ENCODE measurements at places on chromosomes 12 and 14.

DNA sequence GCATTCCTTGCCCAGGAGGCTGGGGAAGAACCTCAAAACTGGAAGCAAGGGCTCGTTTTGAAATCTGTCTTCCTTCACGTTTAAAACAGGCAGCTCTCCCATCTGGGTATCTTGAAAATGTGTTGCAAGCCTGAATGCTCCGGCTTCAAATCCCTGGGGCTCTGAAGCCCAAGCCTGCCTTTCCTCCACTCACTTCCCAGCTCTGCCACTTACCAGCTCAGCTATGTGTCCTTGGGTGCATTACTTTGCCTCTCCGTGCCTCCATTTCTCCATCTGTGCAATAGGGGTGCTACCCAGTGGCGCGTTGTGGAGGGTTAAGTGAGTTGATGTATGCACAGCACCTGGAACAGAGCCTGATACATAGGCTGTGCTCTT lies 97.6 kb downstream of the GCH1 start:
- no peak for DNase-seq

DNA sequence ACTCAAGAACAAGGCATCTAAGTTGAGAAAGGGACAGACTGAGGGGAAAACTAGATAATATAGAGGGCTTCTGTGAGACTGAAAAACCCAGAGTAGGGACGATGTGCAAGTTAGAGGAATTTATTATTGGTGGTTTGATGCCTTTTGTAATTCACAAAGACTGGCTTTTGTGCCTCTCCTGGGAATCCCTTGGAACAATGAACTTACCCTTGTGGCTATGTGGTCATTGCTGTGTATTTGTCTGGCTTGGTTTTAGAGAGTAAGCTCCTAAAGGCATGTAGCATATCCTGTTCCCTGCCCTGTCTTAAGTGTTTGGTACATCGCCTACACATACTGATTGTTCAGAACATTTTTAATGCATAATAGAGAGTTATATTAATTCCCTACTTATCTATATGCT lies 26.6 kb downstream of the DCN start:
- no peak for DNase-seq

- DNase-seq: no peak
These were observed 105.1 kb downstream of the MNAT1 start for GRCh38 chr14:60839657-60840056.

DNA sequence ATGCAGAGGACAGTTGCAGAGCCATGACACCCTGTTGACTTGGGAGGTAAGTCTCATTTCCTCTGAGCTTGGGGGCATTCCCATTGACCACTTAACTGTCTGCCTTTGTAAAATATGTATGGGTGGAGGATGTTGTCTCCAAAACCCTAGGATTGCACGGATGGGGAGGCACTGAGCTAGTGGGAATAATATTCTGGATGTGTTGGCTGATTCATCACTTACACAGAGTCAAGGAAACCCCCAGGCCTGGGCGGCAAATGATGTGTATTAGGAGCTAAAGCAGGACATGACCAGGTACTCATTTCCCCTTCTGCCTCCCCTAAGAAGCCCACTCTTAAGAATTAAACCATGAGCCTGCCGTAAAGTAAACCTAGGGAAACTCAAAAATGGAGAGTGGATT lies 319.4 kb downstream of the VRK1 start:
- DNase-seq: no peak

GRCh38 chr12:52555577-52555976 lies 2.6 kb upstream of the KRT71 start:
- no peak for DNase-seq

GRCh38 chr12:58915037-58915436 lies 5.3 kb downstream of the LRIG3 start:
- DNase-seq: no peak

DNA sequence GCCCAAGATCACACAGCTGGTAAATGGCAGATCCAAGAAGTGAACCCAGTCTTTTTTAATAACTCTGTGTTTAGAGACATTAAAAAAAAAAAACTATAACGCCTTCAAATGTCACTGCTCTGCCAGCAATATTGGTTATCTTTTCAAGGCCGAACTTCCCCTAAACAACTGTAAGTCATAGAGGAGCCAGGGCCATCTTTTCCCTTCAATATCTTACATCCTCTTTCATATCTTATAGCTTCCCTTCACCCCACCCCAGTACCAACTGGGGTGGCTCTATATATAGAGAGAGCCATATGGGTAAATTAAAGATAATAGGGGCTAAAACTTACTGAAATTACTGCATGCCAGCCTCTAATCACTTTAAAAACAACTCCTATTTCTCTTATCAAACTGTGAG lies 100.2 kb downstream of the STAB2 start:
- DNase-seq: no peak

- DNase-seq: no peak
These were observed 91.5 kb downstream of the GALNT9 start for GRCh38 chr12:132237772-132238487.

DNA sequence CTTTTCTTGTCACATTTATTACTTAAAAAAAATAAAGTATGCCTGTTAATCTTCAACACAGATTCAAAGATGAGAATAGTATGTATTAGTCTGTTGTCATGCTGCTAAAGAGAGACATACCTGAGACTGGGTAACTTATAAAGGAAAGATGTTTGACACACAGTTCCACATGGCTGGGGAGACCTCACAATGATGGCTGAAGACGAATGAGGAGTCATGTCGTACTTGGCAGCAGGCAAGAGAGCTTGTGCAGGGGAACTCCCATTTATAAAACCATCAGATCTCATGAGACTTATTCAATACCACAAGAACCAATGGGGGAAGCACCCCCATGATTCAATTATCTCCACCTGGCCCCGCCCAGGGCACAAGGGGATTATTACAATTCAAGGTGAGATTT lies 335.9 kb upstream of the GARIN2 start:
- DNase-seq: no peak

DNA sequence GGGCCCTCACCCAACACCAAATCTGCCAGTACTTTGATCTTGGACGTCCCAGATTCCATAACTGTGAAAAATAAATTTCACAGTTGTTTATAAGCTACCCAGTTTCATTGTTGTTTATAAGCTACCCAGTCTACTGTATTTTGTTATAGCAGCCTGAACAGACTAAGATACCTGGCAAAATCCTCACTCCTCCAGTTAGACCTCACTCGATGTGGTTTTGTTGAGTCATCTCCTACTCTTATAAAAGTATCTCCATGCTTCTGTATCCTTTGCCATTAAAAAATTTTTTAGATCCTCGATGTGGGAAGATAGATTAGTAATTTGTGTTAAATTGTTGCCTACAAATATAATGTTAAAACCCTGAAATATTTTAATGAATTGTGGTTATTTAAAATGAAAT lies 16.0 kb downstream of the TXNDC16 start:
- no peak for DNase-seq

DNA sequence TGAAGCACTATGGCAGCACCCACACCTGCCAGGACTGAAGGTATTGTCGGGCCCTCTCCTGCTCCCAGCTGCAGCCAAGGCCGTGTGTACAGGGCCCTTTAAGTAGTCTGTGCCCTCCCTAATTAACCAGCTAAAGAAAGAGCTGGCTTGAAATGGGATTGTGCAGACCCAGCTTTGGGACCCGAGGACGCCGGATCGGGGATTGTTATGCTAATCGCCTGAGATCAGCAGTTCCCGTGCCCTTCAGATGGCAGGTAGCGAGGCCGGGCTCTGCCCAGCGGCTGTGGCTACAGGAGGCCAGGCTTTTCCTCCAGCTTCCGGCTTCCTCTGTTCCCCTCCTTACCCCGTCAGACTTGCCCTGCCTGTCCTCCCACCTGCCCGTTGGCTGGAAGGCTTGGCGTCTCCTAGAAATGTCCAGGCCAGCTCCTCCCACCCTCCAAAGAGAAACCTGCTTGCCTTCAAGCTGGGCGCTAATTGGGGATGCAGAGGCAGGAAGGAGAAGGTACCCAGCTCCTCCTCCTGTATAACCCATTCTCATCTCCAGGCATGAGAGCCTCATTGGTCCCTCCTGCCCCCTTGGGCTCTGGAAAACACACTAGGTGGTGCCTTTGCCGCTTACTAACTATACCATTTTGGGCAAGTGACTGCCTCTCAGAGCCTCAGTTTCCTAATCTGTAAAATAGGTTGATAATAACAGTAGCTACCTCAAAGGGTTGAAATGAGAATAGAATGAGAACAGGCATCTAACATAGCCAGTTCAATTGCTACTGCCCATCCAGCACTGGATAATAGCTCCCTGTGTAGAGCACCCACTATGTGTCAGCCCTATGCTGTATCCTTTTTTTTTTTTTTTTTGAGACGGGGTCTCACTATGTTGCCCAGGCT lies 25.8 kb upstream of the MSI1 start:
- DNase-seq: peak; percentile 94

GRCh38 chr12:124779161-124780141 lies 84.2 kb downstream of the SCARB1 start:
- DNase-seq: no peak

GRCh38 chr12:4817880-4818279 lies 91.8 kb upstream of the KCNA1 start:
- no peak for DNase-seq

GRCh38 chr14:74616507-74616906 lies 4.5 kb upstream of the LTBP2 start:
- DNase-seq: no peak

DNA sequence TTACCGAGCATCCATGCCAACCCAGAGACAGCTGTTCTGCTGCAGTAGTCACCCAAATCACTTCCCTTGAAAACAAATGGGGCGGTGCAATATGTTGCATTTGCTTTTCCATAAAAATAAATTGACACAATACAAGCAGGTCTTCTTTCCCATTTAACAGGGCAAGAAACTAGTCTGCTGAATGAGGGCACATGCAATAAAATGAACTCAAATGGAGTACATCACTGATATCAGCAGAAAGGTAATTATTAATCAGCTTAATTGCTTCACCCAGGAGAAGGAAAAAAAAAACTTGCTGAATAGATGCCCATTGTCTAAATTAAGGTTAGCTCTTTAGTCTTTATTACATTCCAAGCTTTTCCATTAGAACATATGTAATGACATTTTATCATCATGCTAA lies 175.1 kb upstream of the GZMB start:
- DNase-seq: no peak

- DNase-seq: no peak
These were observed 4.9 kb downstream of the AMN start for GRCh38 chr14:102927346-102927877.

DNA sequence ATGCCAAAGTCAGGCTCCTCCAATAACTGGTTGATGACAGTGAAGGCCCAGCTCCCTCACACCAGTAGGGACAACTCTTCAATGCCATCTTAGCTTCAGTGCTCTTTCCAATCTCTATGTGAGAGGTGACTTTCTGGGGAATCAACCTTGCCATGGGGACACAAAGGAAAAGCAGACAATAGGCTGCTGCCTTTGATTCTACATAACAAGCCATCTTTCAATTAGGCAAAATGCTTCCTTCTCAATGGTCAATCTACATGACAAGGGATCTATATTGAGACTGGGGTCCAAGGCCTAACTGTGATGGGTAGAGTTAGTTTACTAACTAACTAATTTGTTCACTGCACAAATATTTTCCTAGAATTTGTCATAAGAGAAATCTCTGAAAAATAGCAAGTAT lies 1417.5 kb upstream of the SEL1L start:
- no peak for DNase-seq

DNA sequence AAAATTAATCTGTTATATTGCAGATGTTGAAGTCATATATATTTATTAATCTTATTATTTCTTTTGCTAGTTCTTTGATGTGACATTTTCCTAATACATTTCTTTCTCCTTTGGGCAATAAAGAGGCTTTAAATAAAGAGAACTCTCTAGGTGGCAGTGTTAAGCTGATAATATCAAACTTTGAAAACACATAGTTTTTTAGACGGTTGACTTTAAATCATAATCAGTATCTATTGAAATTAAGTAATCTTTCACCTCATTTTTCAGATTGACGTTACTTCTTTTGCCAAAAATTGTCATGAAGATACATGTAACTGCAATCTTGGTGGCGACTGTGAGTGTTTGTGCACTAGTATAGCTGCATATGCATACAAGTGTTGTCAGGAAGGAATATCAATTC lies 130.8 kb upstream of the PTPRQ start:
- DNase-seq: no peak

GRCh38 chr12:57479043-57479375 lies 657 bp downstream of the ARHGAP9 start:
- no peak for DNase-seq

- DNase-seq: no peak
These were observed 62.2 kb upstream of the CAPRIN2 start for GRCh38 chr12:30816742-30817465.

- DNase-seq: no peak
These were observed 198.1 kb upstream of the LRIG3 start for GRCh38 chr12:59118356-59118755.

GRCh38 chr14:92675421-92675820 lies 73.0 kb downstream of the LGMN start:
- DNase-seq: no peak

GRCh38 chr14:23327947-23328744 lies 6.9 kb downstream of the PABPN1 start:
- DNase-seq: peak; percentile 98

GRCh38 chr12:115942346-115942745 lies 335.1 kb downstream of the MED13L start:
- DNase-seq: no peak

DNA sequence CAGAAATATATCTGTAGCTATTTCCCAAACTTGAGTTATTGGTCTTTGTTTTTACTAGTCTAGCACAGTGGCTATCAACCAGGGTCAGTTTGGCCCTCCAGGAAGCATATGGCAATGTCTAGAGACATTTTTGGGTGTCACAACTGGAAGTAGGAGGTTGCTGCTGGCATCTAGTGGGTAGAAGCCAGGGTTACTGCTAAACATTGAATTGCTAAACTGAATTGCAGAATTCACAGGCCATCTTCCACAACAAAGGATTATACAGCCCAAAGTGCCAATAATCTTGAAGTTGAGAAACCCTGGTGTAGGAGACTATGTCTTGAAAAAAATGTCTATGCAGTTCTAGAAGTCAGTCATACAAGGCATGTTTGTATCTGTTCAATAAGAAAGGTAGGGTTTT lies 27.7 kb downstream of the ARHGAP5 start:
- no peak for DNase-seq

- DNase-seq: no peak
These were observed 51.0 kb downstream of the YEATS4 start for GRCh38 chr12:69410571-69410970.

GRCh38 chr12:32761716-32762115 lies 6.0 kb upstream of the YARS2 start:
- DNase-seq: no peak

DNA sequence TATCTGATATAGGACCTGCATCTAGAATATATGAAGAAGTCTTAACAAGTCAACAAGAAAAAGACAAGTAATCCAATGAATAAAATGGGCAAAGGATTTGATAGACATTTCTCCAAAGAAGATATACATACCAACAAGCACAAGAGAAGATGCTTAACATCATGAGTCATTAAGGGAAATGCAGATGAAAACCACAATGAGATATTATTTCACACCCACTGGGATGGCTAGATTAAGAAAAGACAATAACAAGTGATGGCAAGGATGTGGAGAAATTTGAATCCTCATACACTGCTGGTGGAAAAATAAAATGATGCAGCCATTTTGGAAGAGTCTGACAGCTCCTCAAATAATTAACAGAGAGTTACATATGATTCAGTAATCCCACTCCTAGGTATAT lies 502.6 kb downstream of the FUT8 start:
- no peak for DNase-seq

GRCh38 chr12:112992541-112993398 lies 14.5 kb downstream of the OAS2 start:
- peak; percentile 22 for DNase-seq

GRCh38 chr12:18811273-18811672 lies 73.4 kb downstream of the CAPZA3 start:
- no peak for DNase-seq
